Epithelial cell of umbilical artery (primary cell): ENCODE measurements at places on chromosomes 2 and 18. TPM values are rescaled to one million over a fixed set of nuclear protein-coding genes. Genes with fewer than 3 reads are reported as not detected.

CNDP1 gene
- not detected in 2 replicates for total RNA-seq

FER1L5 gene
- under 0.01 and 0.15 TPM in 2 replicates for total RNA-seq

SLC5A6 gene
- 35.4 and 43.8 TPM in 2 replicates for total RNA-seq

ABCB11 gene
- 0.65 and 1.1 TPM in 2 replicates for total RNA-seq

XRCC5 gene
- 312 and 321 TPM in 2 replicates for total RNA-seq

GCG gene
- total RNA-seq = not detected in 2 replicates

HOXD3 gene
- 4.2 and 5.9 TPM in 2 replicates for total RNA-seq

FAM237A gene
- not detected in 2 replicates for total RNA-seq

SP110 gene
- total RNA-seq = 2.6 and 9.3 TPM in 2 replicates

ATP5F1A gene
- 986 and 1,088 TPM in 2 replicates for total RNA-seq

CAVIN2 gene
- 82.5 and 106 TPM in 2 replicates for total RNA-seq

RIOK3 gene
- 54.6 and 59.9 TPM in 2 replicates for total RNA-seq

ITGB6 gene
- total RNA-seq = under 0.01 TPM in 1 of 2 replicates, not detected in the other

NUP35 gene
- 20.5 and 23.3 TPM in 2 replicates for total RNA-seq

DSG1 gene
- total RNA-seq = not detected in 2 replicates
